ENCODE measurements at places on chromosomes 12 and 14.
A peak's percentile ranks its signal among the peaks of the same experiment; 100 is the strongest.

GRCh38 chr14:59823179-59823578 lies 47.4 kb downstream of the RTN1 start:
- H3K4me3 ChIP-seq, result no peak overlapping the region
- H3K27ac ChIP-seq, result no peak overlapping the region
- no peaks in the 10 kb centered on the region for H3K27me3 ChIP-seq
- DNase-seq, result no peak
- H3K36me3 ChIP-seq, result no peaks in the 10 kb centered on the region

GRCh38 chr12:116380108-116380507 lies 102.6 kb upstream of the MED13L start:
- no peak overlapping the region for H3K27ac ChIP-seq
- no peaks in the 10 kb centered on the region for H3K4me1 ChIP-seq
- no peaks in the 10 kb centered on the region for H3K36me3 ChIP-seq
- H3K4me3 ChIP-seq, result no peak overlapping the region

DNA sequence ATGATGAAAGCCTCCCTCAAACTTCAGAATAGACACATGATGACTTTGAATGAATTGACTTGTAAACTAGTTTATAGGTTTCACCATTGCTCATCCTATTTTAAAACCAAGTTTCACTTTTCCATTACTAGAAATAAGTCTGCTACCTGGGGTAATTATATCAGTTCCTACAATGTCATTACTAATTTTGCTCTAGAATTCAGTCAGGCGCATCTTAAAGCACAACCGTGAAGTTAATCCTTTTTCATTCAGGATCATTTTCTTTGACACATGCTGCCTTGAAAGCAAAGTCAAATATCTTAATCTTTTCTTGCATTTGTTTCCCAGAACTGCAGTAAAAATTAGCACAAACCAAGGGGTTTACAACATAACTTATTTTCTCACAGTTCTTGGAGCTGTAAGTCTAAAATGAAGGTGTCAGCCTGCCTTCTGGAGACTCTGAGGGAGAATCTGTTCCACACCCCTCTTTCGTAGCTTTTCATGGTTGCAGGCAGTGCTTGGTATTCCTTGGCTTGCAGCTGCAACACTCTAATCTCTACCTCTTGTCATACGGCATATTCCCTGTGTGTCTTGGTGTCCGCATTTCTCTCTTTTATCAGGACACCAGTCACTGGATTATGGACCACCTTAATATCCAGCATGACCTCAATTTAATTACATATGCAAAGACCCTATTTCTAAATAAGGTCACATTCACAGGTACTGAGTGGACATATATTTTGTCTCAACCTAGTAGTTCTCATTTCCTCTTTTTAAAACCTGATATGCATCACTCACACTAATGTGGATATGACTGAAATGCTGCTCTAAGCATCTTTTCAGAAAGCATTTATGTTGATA lies 114.3 kb upstream of the PDZRN4 start:
- peak overlapping the region; percentile 11 for H3K27ac ChIP-seq
- H3K27me3 ChIP-seq, result no peaks in the 10 kb centered on the region
- H3K4me3 ChIP-seq, result no peak overlapping the region
- peak; percentile 8 for DNase-seq
- 0 out of 2 replicates have a peak, but pooled peaks cover 8% of the 10 kb centered on the region for H3K4me1 ChIP-seq
- H3K36me3 ChIP-seq, result no peaks in the 10 kb centered on the region

- H3K4me1 ChIP-seq, result no peaks in the 10 kb centered on the region
- H3K27ac ChIP-seq, result no peak overlapping the region
- no peak overlapping the region for H3K4me3 ChIP-seq
- H3K36me3 ChIP-seq, result no peaks in the 10 kb centered on the region
These were observed 38.5 kb downstream of the TSPAN11 start for GRCh38 chr12:30964896-30965612.

GRCh38 chr12:120092551-120093335 lies 23.8 kb downstream of the RAB35 start:
- no peaks in the 10 kb centered on the region for H3K27me3 ChIP-seq
- no peak overlapping the region for H3K4me3 ChIP-seq
- H3K27ac ChIP-seq, result no peak overlapping the region
- H3K36me3 ChIP-seq, result no peaks in the 10 kb centered on the region
- no peaks in the 10 kb centered on the region for H3K4me1 ChIP-seq
- DNase-seq, result no peak

DNA sequence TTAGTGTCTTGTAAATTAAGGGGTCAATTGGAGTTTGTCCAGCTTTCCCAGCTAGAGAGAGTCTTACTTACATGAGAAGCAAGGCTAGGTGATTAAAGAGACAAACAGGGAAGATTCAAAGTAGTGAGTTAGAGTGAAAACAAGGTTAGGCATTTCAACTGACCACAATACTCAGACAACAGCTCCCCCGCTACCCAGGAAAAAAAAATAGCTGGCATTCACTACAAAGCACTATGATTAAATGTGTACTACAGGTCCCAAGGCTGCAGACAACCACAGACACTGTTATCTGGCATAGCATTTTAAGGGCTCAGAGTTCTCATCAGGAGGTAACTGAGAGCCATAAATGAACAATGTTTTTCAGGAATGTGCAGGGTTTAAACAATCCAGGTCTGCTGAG lies 680.9 kb downstream of the TMEM121 start:
- no peak for DNase-seq
- no peaks in the 10 kb centered on the region for H3K4me1 ChIP-seq
- no peak overlapping the region for H3K4me3 ChIP-seq
- no peak overlapping the region for H3K27ac ChIP-seq

- H3K36me3 ChIP-seq, result no peaks in the 10 kb centered on the region
- no peaks in the 10 kb centered on the region for H3K27me3 ChIP-seq
- H3K4me1 ChIP-seq, result no peaks in the 10 kb centered on the region
- no peak overlapping the region for H3K4me3 ChIP-seq
These were observed 102.8 kb downstream of the SLC16A7 start for GRCh38 chr12:59698600-59698999.

GRCh38 chr14:106788534-106788933 lies 1262.2 kb downstream of the TMEM121 start:
- H3K27me3 ChIP-seq, result no peaks in the 10 kb centered on the region
- H3K4me1 ChIP-seq, result no peaks in the 10 kb centered on the region
- no peak for DNase-seq
- no peak overlapping the region for H3K4me3 ChIP-seq

- DNase-seq, result no peak
- H3K27ac ChIP-seq, result no peak overlapping the region
- no peak overlapping the region for H3K4me3 ChIP-seq
These were observed 10.3 kb downstream of the NAB2 start for GRCh38 chr12:57099047-57099714.

GRCh38 chr12:116282371-116283286 lies 5.1 kb upstream of the MED13L start:
- no peaks in the 10 kb centered on the region for H3K36me3 ChIP-seq
- peak; percentile 35 for DNase-seq
- peak overlapping the region; percentile 50 for H3K27ac ChIP-seq
- H3K27me3 ChIP-seq, result no peaks in the 10 kb centered on the region
- H3K4me1 ChIP-seq, result peaks cover 3% of the 10 kb centered on the region

DNA sequence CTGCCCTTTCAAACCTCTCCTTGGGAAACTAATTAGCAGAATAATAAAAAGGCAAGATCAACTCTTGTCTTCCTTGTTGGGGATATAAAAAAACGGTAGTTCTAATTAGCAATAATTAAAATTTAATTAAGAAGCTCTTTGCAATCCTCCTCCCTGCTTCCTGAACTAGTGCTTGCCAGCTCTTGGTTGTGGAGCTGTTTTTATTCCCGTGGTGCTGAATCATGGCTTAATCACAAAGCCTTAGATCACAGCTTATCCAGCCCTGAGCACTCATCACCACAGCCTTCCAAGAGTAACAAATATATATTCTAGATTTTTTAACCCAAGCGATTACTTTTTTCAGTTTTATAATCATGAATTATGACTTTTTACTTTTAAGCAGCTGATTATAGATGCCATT lies 63.2 kb upstream of the INSM2 start:
- H3K4me3 ChIP-seq, result no peak overlapping the region
- H3K4me1 ChIP-seq, result no peaks in the 10 kb centered on the region
- DNase-seq, result no peak
- H3K36me3 ChIP-seq, result no peaks in the 10 kb centered on the region
- H3K27me3 ChIP-seq, result no peaks in the 10 kb centered on the region
